ENCODE measurements at places on chromosomes 7 and 10.
A peak's percentile ranks its signal among the peaks of the same experiment; 100 is the strongest.

DNA sequence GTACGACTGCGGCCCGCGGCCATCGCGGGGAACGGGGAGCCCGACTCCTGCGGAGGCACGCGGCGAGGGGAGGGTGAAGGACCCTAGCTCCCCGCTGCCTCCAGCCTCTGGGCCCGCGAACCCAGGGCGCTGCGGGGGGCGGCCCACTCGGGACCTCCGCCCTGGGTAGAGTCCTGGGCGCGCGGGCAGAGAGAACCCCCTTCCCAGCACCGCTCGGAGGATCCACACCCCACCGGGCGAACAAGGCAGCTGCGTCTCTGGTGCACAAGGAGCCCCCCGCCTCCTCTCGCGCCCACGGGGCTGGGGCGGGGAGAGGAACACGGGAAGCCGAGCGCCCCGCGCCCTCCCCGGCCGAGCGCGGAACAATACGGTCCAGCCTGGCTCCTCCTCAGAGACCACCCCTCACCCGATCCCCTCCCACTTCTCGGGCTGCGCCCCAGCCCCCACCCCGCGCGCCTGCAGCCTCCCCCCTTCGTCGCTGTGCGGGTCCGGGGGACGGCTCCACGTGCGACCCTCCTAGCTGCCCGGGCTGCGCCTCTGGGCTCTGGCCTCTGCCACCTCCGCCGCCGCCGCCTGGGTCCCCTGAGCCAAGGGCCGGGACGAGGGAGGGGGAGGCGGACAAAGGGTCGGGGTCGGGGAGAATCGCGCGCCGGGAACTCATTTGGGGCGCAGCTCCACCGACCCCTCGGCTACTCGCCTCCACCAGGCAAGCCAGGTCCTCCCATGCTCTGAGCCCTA lies at the start of gene WDR86:
TSS of gene WDR86 (minus strand) at position 372 of the 738 bp plus-strand sequence. CDS start 449 bp downstream, outside the sequence.
- H3K27ac ChIP-seq: no peak within 1 kb of the TSS
- H3K36me3 ChIP-seq: no peaks in the 10 kb centered on the region
- H3K4me1 ChIP-seq: peaks cover 17% of the 10 kb centered on the region
- DNase-seq: no peak
- peak within 1 kb of the TSS; percentile 33 for H3K4me3 ChIP-seq

DNA sequence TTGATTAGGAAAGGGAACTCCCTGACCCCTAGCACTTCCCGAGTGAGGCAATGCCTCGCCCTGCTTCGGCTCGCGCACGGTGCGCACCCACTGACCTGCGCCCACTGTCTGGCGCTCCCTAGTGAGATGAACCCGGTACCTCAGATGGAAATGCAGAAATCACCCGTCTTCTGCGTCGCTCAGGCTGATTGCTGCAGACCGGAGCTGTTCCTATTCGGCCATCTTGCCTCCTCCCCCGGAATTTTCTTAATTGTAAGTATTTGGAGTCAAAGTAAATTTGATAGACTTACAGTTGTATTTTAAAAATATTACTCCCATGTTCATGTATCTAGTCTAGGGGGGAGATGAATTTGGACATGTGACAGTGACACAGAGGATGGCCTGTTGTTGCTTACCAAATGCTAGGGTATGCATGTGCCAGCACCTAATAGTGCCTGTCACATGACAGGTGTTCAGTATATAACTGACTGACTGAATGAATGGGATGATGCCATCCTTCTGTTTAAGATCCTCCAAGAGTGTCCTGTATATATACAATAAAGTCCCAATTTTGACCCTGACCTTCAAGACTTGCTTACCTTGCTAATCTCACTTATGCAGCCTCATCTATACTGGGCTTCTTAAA lies 42.0 kb upstream of the ICA1 start:
- no peak overlapping the region for H3K4me3 ChIP-seq
- no peaks in the 10 kb centered on the region for H3K4me1 ChIP-seq
- H3K27ac ChIP-seq: no peak overlapping the region

DNA sequence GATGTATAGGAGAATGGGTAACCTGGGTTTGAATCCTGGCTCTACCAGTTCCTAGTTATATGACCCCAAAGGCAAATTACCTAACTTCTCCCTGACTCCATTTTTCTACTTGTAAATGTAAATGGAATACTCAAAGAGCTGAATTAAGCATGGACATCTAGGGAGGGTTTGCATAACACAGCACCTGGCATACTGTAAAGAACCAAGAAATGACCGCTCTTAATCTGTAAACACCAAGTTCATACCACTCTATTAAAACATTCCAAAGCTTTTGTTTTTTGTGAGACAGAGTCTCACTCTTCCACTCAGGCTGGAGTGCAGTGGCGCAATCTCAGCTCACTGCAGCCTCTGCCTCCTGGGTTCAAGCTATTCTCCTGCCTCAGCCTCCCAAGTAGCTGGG lies 19.6 kb downstream of the MPP7 start:
- no peak overlapping the region for H3K4me3 ChIP-seq
- H3K36me3 ChIP-seq: no peaks in the 10 kb centered on the region
- no peaks in the 10 kb centered on the region for H3K27me3 ChIP-seq

GRCh38 chr7:80826520-80827238 lies 92.2 kb downstream of the SEMA3C start:
- no peaks in the 10 kb centered on the region for H3K27me3 ChIP-seq
- no peak for DNase-seq
- no peaks in the 10 kb centered on the region for H3K36me3 ChIP-seq
- no peak overlapping the region for H3K4me3 ChIP-seq
- no peak overlapping the region for H3K27ac ChIP-seq

- DNase-seq: no peak
- no peaks in the 10 kb centered on the region for H3K36me3 ChIP-seq
- no peak overlapping the region for H3K27ac ChIP-seq
- peaks cover 21% of the 10 kb centered on the region for H3K27me3 ChIP-seq
Measured at GRCh38 chr10:5360318-5360915, 4.3 kb upstream of the UCN3 start.

DNA sequence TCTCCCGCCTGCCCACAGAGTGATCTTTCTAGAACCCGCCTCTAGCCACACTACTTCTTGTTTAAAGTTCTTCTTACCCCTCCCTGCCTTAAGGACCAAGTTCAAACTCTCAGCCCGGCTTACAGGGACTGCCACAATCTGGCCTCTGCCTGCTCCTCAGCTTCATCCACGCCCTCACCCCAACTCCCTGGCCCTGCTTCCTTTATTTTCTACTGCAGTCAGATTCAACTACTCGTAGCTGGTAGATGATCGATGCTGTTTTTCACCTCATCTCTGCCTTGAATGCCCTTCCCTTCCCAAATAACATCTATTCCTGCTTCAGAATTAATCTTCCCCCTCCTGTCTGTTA lies 508.5 kb downstream of the RPS24 start:
- DNase-seq: no peak
- no peaks in the 10 kb centered on the region for H3K27me3 ChIP-seq
- no peak overlapping the region for H3K4me3 ChIP-seq
- H3K36me3 ChIP-seq: no peaks in the 10 kb centered on the region
- peaks cover 42% of the 10 kb centered on the region for H3K4me1 ChIP-seq

- no peak for DNase-seq
- no peak overlapping the region for H3K4me3 ChIP-seq
- no peaks in the 10 kb centered on the region for H3K36me3 ChIP-seq
- H3K27me3 ChIP-seq: no peaks in the 10 kb centered on the region
- no peak overlapping the region for H3K27ac ChIP-seq
Measured at GRCh38 chr10:93639791-93640190, 27.5 kb downstream of the PDE6C start.

DNA sequence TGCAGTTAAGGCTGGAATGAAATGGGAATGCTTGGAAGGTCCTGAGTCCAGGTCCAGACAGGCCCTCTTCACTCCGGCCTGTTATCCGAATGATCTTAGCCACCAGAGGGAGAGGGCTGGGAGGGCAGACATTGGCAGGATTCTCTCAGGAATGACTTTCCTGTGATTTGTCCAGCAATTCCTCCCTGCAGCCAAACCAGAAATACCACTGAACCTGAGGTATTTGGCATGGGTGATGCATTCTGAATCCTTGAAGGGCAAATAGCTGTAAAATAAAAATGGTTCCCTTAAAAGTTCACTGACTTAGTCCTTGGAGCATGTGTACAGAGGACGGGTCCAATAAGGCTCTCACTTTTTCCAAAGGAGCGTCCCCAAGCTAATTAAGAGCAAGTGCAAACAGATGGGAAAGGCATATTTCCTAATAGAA lies 77.5 kb upstream of the HABP2 start:
- H3K4me3 ChIP-seq: no peak overlapping the region
- H3K27ac ChIP-seq: no peak overlapping the region
- H3K36me3 ChIP-seq: no peaks in the 10 kb centered on the region
- peaks cover 16% of the 10 kb centered on the region for H3K4me1 ChIP-seq
- DNase-seq: no peak

DNA sequence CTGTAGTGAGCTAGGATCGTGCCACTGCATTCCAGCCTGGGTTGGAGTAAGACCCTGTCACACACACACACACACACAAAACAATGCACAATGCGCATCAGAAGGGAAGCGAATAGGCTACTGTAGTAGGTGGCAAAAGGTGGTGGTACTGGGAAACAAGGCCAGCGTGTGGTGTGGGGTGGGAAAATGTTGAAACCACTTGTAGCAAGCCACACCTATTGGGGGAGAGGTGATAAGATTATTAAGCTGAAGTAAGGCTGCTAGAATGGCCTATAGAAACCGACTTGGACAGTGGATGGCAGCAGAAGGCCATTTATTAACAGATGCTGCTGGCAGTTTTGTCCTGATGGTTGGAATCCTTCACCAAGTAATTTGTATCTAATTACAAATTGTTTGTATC lies 7.2 kb upstream of the CHCHD1 start:
- H3K27ac ChIP-seq: no peak overlapping the region
- no peaks in the 10 kb centered on the region for H3K27me3 ChIP-seq
- DNase-seq: no peak
- peaks cover 87% of the 10 kb centered on the region for H3K36me3 ChIP-seq
- peaks cover 22% of the 10 kb centered on the region for H3K4me1 ChIP-seq
- H3K4me3 ChIP-seq: no peak overlapping the region

- H3K27me3 ChIP-seq: no peaks in the 10 kb centered on the region
- no peak for DNase-seq
- no peak overlapping the region for H3K4me3 ChIP-seq
- H3K27ac ChIP-seq: no peak overlapping the region
- peaks cover 5% of the 10 kb centered on the region for H3K4me1 ChIP-seq
Measured at GRCh38 chr10:3551761-3552160, 233.2 kb downstream of the KLF6 start.

GRCh38 chr7:54904130-54904529 lies 114.7 kb upstream of the EGFR start:
- no peak overlapping the region for H3K27ac ChIP-seq
- H3K4me3 ChIP-seq: no peak overlapping the region
- no peaks in the 10 kb centered on the region for H3K27me3 ChIP-seq
- H3K36me3 ChIP-seq: no peaks in the 10 kb centered on the region
- peak; percentile 5 for DNase-seq

- no peaks in the 10 kb centered on the region for H3K27me3 ChIP-seq
- peaks cover 80% of the 10 kb centered on the region for H3K4me1 ChIP-seq
- H3K36me3 ChIP-seq: peaks cover 14% of the 10 kb centered on the region
Measured at GRCh38 chr7:27184337-27185012, 557 bp downstream of the HOXA11 start.

DNA sequence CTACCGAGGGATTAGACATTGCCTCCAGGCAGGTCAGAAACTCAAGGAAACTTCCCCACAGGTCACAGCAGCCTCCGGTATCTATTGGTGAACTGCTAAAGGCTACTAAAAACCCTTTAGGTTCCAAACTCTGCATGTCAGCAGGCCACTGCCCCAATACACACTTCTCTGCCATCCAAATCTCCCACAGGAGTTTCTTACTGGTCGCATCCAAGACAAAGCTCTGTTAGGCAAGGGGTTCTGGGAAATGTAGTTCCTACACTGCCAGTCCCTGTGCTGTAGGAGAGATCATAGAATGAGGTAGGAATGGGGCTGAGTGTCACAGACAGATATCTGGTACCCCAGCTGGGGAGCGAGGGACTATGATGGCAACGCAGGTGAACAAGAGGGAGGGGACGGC lies 757.0 kb upstream of the C7orf33 start:
- no peaks in the 10 kb centered on the region for H3K4me1 ChIP-seq
- H3K27ac ChIP-seq: no peak overlapping the region
- no peaks in the 10 kb centered on the region for H3K36me3 ChIP-seq
- H3K4me3 ChIP-seq: no peak overlapping the region
- no peaks in the 10 kb centered on the region for H3K27me3 ChIP-seq
- no peak for DNase-seq

GRCh38 chr7:7504910-7505704 lies 30.6 kb downstream of the COL28A1 start:
- no peaks in the 10 kb centered on the region for H3K27me3 ChIP-seq
- H3K4me3 ChIP-seq: no peak overlapping the region
- H3K4me1 ChIP-seq: no peaks in the 10 kb centered on the region
- no peaks in the 10 kb centered on the region for H3K36me3 ChIP-seq

GRCh38 chr10:43407148-43407575 lies 1.8 kb downstream of the HNRNPF start:
- peak overlapping the region; percentile 99 for H3K27ac ChIP-seq
- peak; percentile 60 for DNase-seq
- H3K36me3 ChIP-seq: peaks cover 46% of the 10 kb centered on the region
- peak overlapping the region; percentile 78 for H3K4me3 ChIP-seq

GRCh38 chr10:78929541-78929940 lies 139.2 kb upstream of the ZMIZ1 start:
- H3K27me3 ChIP-seq: no peaks in the 10 kb centered on the region
- H3K36me3 ChIP-seq: no peaks in the 10 kb centered on the region
- no peak overlapping the region for H3K27ac ChIP-seq
- peaks cover 35% of the 10 kb centered on the region for H3K4me1 ChIP-seq

DNA sequence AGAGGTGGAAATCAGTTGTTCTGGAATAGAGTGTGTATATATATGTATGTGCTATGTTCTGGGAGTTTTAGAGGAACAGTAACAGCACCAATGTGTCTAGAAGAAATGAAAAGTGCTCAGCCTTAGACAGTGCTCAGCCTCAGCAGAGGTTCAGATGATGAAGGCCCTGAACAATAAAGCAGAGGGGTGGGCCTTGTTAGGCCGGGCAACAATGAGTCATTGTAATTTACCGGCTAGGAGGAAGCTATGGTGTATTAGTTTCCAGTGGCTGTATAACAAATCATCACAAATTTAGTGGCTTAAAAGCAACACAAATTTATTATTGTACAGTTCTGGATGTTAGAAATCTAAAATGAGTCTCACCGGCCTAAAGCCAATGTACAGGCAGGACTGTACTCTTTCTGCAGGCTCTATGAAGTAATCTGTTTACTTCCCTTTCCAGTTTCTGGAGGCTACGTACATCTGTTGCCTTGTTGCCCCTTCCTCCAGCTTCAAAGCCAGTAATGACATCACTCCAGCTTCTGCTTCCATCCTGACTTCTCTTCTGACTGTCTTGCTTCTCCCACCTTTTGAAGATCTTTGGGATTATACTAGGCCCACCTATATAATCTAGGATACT lies 84.6 kb downstream of the CH25H start:
- peak; percentile 24 for DNase-seq
- no peak overlapping the region for H3K4me3 ChIP-seq
- H3K27me3 ChIP-seq: no peaks in the 10 kb centered on the region
- H3K36me3 ChIP-seq: no peaks in the 10 kb centered on the region
- peaks cover 53% of the 10 kb centered on the region for H3K4me1 ChIP-seq

GRCh38 chr10:129491123-129491734 lies 24.2 kb downstream of the MGMT start:
- no peak overlapping the region for H3K4me3 ChIP-seq
- H3K27ac ChIP-seq: no peak overlapping the region
- H3K36me3 ChIP-seq: no peaks in the 10 kb centered on the region
- H3K27me3 ChIP-seq: no peaks in the 10 kb centered on the region
- no peak for DNase-seq
- H3K4me1 ChIP-seq: no peaks in the 10 kb centered on the region

All from SJSA1 (cell line).